ENCODE measurements at places on chromosomes 5 and 9.

DNA sequence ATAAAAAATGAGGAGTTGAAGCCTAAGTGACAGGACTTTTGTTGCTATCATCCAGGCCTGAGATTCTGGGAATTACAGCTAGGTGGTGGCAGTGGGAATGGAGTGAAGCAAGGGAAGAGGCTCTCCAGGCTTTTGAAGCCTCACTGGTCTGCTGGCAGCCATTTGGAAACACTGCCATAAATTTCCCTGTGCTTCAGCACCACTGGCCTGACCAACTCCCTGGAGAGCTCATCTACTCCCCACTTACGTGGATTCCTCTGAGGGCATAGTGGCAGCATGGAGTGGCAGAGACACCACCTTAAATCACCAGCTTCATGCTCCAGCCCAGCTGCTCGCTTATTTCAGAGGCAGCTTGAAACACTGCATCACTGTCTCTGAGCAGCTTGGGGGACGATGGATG, 518.2 kb downstream of the TLR4 start:
- DNase-seq, result no peak

DNA sequence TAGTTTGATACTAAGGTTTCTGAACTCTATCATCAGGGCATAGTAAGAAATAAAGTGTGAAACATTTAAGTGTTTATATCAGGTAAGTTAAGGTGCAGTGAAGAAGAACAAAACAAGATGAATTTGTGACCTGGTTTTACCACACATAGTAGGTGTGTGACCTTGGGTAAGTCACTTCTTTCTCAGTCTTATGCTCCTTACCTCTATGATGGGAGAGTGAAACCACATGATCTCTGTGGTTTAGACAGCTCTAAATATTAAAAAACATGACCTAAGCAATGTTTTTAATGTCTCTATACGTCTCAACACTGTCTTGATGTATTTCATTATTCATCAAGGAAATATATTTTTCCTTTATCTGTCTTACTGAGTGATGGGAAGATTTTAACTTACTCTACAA, 629.6 kb upstream of the DMAC1 start:
- no peak for DNase-seq

- no peak for DNase-seq
Observed at GRCh38 chr5:78657201-78657600, 8.6 kb upstream of the LHFPL2 start.

DNA sequence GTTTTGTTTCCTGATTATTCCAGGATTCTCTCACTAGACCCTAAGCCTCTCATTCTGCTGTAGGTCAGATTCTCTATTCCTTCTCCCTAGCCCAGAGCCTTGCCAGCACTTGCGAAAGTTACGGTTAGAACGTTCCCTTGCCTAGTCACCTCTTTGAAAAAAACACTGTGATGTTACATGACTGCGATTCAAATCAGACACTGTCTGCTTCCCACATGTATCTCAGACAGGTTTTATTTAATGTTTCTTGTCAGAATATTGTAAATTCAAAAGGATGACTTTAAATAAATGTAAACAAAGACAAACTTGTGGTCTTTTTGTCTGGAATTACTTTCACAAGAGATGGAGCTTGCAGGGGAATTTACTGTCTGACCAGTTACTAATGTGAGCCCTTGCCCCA, 116.5 kb upstream of the OTULINL start:
- DNase-seq, result no peak

- DNase-seq, result no peak
Observed at GRCh38 chr5:80759866-80760577, 105.2 kb upstream of the DHFR start.

GRCh38 chr5:113514289-113514635, 768 bp downstream of the YTHDC2 start:
- DNase-seq, result no peak

DNA sequence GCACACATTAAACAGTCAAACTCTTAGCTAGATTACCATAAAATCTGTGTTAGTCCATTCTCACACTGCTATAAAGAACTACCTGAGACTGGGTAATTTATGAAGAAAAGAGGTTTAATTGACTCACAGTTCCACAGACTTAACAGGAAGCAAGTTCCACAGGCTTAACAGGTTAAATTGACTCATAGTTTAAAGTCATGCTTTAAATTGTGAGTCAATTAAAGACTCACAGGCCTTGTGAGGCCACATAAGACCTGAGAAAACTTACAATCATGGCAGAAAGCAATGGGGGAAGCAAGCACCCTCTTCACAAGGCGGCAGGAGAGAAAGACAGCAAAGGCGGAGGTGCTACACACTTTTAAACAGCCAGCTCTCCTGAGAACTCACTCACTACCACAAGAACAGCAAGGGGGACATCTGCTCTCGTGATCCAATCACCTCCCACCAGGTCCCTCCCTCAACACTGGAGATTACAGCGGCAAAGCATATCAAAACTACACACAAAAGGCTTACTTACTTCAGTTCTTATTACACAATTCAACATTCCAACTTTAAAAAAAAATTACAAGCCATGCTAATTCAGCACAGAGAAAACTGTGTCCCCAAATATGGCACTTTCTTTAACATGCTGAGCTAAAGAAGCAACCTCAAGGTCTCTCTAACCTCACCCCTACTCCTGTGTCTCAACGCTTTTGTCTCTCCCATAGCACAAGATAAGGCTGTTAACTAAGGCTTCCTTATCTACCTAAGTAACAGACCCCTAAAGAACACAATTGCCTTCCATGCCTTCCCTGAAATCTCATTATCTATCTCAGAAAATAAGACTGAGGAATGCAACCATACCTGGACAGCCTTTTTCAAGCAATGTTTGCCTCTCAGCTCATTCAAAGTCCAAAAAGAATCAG, 805.1 kb downstream of the NR2F1-AS1 start:
- no peak for DNase-seq

DNA sequence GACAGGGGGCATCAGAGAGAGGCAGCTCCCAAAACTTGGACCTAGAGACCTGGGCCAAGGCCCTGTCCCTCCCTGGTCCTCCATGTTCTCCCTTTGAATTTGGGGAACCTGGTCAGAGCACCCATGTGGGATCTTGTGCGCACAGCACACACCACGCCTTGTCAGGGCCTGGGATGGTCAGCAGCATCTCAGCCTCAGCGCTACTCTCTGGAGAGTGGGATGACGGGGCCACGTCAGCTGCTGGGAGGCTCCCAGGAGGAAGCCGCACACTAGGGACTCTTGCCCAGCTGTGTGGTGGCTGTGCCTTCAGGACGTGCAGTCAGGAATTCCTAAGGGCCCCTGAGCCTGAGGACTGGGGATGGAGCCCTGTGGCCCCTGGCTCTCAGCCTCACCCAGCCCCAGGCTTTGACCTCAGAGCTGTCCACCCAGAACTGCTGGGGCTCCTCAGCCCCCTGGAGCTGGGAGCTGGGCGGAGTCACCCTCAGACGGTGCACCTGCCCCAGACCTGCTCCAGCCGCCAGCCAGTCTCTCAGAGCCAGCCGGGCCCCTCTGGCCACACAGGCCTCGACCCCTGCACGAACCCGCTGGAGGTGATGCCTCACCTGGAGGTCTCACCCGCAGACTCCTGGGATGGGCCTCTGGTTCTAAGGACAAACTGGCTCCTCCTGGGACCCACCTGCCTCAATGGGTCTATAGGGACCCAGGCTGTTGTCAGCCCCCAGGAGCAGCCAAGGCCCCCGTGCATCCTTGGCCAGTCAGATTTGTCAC, 38.3 kb upstream of the EGFL7 start:
- DNase-seq, result no peak

DNA sequence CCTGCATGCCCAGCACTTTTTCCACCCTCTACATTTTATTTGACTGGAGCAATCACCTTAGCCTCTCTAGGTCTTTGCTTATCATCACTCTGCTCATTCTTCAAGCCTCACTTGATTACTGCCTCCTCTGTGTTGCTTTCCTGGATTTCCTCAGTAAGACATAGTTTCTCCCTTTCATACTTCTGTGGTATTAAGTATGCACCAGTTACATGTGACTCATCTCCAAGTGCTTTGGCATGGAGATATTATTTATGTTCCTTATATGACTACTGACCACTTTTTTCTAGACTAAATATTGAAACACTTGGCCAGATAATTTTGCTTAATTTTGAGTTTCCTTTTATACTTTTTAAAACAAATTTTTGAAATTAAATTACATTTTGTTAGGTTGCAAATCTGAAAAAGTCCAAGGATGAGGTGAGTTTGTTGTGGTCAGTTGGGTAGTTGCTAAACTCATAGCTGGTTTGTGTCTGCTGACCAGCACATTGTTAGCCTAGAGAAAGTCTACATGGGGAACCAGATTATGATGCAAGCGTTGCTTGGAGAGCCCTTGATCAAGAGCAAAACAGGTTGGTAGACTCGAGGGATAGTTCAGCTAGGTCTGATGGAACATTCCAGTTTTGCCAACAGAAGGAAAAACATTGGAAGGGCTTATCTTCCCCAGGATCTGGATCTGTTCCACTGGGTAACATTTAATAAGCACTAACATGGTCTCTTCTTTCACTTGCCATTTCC, 140.2 kb downstream of the TMC1 start:
- no peak for DNase-seq

DNA sequence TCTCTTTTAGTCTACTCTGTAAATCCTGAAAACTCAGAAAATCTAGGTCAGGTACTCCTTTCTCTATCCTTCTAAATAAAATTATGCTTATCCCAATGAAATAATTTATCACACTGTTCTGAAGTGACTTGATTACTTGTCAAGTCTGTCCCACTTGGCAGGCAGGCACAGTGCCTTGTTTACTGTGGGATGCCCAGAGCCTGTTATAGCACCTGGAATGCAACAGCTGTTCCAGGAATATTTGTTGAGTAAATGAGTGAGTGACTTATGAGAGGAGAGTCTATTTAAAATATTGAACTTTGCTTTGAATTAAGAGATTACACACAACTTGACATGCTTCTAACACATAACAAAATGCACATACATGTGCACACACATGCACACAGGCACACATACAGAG, 130.0 kb downstream of the MPDZ start:
- no peak for DNase-seq
